Neuronal stem cell (in vitro differentiated cells): ENCODE measurements at places on chromosomes 2 and 18.

DNA sequence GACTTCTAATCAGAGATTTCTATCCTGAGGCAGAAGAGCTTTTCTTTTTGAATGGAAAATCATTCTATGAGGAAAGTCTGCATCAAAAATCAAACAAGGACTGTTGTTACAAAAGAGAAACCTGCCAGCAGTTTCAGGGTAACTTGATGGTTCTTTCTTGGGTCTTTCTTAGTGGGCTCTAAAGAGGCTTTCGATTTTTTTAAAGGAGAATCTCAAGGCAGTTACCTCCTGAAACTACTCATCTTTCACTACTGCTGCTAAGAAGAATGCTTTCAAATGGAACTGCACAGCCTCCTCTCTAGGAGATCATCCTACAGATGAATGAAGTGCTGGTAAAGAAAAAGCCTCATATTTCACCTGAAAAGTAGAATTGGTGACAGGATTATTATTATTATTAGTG, 272.3 kb downstream of the ERBB4 start:
- no peak for DNase-seq

- DNase-seq: no peak
Observed at GRCh38 chr2:8548065-8548618, 133.7 kb upstream of the ID2 start.

- DNase-seq: no peak
Observed at GRCh38 chr2:237327175-237327950, 86.6 kb downstream of the COL6A3 start.

- DNase-seq: peak; percentile 51
Observed at GRCh38 chr2:27441958-27442919, at the start of gene KRTCAP3. TSS of gene KRTCAP3 (plus strand) at chr2:27442381. CDS start at chr2:27442413, 32 bp downstream.

DNA sequence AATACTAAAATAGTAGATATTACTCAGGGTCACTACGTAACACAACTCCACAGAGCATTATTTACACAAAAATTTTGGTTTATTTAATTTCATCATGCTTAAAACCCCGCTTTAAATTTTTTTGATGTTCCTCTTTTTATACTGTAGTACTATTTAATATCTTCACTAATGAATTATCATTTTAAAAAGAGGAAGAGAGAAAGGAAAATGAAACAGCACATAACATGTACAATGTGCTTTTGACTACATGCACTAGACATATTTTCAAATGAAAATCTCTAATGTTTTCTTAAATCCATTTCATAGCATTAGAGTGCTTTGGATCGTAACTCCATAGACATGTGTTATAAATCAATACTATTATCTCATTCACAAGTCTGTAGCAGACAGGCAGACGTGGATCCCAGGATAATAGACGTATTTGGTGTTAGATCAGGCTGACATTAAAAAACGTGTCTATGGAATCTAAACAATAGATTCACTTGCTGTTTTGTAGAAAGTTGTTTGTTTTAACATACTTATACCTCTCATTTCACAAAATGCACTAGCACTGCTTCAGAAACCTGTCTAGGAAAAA, 897.0 kb downstream of the CPS1 start:
- no peak for DNase-seq

GRCh38 chr18:39591649-39592048, 2026.1 kb upstream of the CELF4 start:
- no peak for DNase-seq

DNA sequence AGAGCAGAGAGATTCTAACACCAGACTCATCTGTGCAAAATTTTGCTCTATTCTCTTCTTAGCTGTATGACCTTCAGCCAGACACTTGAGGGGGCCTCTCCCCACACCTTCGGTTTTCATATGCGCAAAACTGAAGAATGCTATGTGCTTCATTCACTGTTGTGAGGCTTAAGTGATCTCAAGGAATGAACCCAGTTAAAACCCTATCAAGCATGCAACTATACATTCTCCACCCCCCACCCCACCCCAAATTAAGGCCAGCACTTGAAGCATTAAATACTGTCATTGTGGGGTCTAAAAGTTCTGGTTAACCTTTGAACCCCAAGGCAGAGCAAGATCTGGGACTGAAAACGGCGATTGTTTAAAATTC, 10.0 kb downstream of the PCARE start:
- DNase-seq: no peak

DNA sequence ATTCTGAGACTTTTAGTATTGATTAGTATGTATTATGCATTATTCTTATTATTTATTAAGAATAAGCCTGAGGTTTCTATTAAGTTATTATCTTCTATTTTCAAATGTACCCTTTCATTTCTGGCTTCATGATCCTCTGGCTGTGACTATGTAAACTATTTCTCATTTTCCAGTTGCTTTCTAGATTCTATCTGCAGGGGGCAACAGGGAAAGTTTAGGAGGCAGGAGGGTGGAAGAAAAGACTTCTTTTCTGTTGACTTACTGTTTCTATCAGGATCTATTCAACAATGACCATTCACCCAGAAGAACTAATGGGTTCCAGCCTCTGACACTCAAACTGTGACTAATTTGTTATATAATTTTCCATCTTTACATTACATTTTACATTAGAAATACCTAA, 653.4 kb upstream of the FSHR start:
- DNase-seq: no peak

DNA sequence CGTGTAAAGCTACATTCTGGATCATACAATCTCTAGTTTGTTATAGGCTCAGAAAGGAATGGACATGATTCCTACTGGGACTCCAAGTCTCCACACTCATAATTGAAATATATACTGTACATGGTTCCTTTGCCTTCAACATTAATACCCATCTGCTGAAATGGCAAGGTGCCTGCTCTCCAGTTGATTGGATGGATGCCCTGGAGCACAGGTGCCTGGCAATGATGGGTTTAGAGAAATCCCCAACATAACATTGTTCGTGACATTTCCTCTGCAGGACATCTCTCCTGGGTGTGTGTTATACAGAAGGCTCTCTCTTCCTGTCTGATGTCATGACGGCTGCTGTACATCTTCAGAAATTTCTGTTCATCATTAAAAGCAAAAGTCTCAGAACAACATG, 449.7 kb upstream of the CWC22 start:
- DNase-seq: no peak

DNA sequence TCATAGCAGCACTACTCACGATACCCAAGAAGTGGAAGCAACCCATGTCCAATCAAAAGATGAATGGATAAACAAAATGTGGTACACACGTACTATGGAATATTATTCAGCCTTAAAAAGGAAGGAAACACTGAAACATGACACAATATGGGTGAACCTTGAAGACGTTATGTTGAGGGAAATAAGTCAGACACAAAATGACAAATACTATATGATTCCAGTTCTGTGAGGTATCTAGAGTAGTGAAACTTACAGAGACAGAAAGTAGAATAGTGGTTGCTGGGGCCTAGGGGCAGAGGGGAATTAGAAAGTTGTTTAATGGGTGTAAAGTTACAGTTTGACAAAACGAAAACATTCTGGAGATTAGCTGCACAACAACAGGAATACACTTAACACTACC, 24.7 kb downstream of the TLK1 start:
- DNase-seq: no peak

DNA sequence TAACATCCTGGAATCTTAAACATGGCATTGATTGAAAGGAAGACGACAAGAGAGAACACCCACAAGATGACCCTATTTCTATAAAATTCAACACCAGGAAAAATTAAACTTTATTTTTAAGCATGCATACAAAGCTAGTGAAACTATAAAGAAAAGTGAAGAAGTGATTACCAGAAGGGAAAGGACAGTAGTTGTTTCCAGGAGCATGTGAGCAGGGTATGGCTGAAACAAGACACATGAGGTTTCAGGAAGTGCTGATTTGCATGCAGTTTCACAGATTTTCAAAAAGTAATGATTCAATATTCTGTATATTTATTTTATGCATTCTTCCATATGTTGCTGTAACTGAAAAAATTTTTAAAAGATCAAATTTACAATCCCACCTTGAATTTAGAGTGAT, 24.6 kb upstream of the DAW1 start:
- DNase-seq: no peak

GRCh38 chr18:24227977-24228666, 89.3 kb downstream of the CABYR start:
- no peak for DNase-seq

- no peak for DNase-seq
Observed at GRCh38 chr2:198337368-198337767, 533.0 kb downstream of the PLCL1 start.

GRCh38 chr2:231769170-231770136, 11.6 kb downstream of the PDE6D start:
- no peak for DNase-seq

- DNase-seq: no peak
Observed at GRCh38 chr2:225017713-225018112, 24.6 kb downstream of the DOCK10 start.

DNA sequence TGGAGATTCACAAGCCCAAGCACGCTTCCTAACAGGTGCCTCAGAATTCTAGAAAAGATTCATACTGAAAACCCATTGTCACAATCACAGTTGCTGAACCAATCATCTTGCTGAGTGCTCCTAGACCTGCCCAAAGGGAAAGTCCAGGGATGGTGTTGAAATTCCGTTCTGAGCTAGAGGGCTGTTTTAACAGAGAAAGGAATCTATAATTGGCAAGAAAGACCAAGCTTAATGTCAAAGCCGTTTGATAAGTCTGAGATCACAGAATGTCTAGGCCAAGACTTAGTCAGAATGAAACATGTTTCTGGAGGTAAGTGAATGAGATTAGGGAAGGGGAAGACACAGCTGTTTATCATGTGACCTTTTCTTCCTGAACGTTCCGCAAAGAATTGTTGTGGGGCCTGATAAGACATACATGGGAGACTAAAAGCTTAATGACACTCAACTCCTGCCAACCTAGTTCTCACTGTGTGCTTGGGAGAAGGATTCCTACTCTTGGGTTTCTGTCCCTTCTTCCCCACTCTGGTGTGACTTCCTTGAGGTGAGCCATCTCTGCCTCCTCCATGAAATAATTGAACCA, 27.5 kb downstream of the PMAIP1 start:
- DNase-seq: no peak

- DNase-seq: no peak
Observed at GRCh38 chr2:51079945-51080344, 48.0 kb upstream of the NRXN1 start.
